ENCODE measurements at places on chromosomes 3 and 15.

DNA sequence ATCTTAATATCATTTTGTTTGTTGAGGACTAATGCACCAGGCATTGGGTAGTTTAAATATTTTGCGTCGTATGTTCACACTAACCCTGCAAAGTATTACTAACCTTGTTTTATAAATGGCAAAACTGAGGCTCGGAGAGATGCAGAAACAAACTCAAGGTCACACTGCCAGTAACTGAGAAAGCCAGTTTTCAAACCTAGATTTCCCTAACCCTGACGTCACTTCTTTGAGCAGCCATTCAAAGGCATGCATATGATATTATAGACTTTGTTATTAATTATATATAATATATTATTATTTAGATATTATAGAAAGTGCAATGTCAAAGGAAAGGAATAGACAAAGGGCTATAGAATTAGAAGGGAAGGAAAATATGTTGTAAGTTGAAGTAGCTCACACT lies 167.6 kb upstream of the EOMES start:
- no peak for DNase-seq

GRCh38 chr15:31482122-31482922 lies 155.7 kb downstream of the KLF13 start:
- DNase-seq, result no peak

- no peak for DNase-seq
Observed at GRCh38 chr3:129524081-129524480, 4.4 kb upstream of the RHO start.

- DNase-seq, result no peak
Observed at GRCh38 chr15:35559683-35560082, 13.7 kb upstream of the DPH6 start.

DNA sequence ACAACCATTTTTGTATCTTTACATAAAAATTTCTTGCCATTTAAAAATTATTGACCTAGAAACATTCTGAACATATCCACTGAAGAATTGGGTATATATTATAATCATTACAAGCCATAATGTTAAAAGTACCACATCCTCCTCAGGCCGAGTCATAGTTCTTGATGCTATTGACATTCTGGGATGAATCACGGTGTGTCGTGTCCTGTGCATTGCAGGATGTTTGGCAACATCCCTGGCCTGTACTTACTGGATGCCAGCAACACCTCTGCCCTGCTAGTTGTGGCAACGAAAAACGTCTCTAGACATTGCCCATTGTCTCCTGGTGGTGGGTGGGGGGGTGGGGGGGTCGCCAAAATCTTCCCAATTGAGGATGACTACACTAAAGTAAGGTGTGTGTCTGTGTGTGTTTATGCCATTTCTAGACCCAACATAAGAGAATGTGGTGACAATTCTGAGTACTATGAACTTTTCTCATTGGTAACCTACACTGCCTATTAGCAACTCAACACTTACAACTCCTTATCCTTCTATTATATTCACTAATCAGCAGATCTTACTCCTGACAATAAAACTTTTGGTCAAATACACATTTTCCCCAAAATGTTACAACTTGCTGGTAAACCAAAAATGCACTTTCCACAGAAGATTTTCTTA lies 471.6 kb downstream of the FOXP1 start:
- no peak for DNase-seq

DNA sequence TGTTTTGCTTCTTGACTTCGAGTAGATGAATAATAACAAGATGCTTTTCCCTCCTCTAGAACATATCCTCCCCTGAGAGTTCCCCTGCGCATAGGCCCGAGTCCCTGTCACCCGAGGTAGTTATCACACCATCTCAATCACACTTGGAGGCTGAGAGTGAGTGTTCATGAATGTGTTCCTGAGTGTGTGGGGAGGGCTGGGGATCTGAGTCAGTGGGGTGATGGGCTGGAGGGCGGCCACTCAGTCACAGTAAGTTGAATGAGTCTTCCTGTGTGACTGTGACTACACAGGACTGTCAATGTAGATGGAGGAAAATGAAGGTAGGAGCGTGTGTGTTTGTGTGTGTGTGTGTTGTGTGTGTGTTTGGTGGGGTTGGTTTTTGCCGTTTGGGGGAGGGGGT lies 71.0 kb downstream of the SETD5 start:
- DNase-seq, result no peak

DNA sequence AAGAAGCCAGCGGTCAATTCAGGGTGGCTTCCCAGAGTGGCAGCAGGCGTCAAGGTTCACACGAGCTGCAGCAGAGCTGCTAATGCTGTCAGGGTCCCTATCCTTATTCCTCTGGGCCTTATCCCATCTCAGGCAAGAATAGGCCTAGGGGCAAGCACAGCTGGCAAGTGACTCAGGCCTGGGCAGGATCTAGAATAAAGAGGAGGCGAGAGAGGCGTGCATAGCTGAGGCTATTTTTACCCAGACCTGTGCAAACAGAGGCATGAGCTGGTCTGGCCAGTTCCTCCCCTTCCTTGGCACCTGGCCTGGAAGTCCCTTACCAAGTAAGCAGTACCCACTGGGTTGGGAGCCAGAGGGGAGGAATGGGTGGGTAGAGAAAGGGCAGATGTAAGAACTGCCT lies 12.2 kb upstream of the VIPR1 start:
- DNase-seq, result no peak

DNA sequence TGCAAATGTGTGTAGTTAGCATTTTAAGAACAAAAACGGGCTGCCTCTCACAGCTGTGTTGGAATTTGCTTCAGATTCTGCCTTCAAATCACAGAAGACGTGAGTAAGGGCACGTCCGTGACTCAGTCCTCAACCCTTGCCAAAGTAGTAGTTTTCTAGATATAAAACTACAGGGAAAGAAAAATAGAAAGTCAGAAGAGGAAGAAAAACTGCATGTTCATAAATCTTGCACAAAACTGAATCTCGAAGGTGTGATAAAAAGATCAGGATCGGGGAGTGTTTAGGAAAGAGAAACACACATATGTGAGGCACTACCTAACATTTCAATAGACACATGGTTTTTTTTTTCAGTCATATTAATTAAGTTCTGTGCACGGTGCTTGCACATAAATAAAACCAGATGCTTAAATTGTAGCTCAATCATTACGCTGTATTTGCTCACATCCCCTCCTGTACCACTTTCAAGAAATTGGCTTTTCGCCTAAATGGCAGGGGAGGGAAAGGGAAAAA lies 71.7 kb downstream of the P3H2 start:
- DNase-seq, result no peak

- DNase-seq, result no peak
Observed at GRCh38 chr3:197511853-197512635, 43.7 kb downstream of the BDH1 start.

- no peak for DNase-seq
Observed at GRCh38 chr15:50278496-50278895, 13.0 kb upstream of the HDC start.

- DNase-seq, result no peak
Observed at GRCh38 chr3:86967062-86967461, 23.9 kb downstream of the VGLL3 start.

DNA sequence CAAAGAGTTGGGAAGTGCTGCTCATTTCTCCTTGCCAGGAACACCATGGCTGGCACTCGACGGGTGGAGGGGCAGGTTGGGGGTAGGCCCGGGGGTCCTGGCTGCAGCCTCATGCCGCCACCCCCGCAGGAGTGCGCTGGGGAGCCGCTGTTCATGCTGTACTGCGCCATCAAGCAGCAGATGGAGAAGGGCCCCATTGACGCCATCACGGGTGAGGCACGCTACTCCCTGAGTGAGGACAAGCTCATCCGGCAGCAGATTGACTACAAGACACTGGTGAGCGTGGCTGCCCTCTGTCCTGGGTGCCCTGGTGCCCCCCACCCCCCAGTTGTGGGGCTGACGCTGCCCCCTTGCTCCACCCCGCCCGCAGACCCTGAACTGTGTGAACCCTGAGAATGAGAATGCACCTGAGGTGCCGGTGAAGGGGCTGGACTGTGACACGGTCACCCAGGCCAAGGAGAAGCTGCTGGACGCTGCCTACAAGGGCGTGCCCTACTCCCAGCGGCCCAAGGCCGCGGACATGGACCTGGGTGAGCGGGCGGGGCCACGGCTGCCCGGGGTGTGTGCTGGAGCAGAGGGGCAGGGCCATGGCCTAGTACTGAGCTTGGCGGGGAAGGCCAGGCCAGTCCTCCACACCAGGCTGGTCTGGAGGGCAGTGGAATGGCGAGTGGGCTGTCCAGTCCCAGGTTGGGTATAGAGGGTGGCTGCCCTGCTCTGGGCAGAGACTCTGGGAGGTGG lies 45.1 kb downstream of the PLXNA1 start:
- DNase-seq, result no peak

- no peak for DNase-seq
Observed at GRCh38 chr15:91268510-91268909, 168.5 kb downstream of the SV2B start.

DNA sequence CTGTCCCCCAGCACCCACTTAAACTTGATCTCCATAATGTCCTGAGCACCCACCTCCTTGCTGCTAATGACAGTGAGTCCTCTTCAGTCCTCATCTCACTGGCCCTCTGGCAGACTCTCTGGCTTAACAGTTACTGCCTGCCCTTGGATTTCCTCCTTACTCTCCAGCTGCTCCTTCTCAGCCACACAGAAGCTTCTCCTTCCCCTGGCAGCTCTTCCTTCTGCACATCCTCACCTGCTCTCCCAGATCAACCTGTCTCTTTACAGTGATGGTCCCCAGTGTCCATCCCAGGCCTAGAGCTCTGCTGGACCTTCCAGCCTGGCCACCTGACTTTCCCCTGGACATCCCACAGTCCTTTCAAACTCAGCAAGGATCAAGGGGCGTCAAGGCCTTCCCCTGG lies 47.4 kb upstream of the SMAD3 start:
- DNase-seq, result no peak

- DNase-seq, result no peak
Observed at GRCh38 chr15:52502608-52503007, 26.1 kb downstream of the MYO5A start.

GRCh38 chr3:118963711-118964110 lies 70.9 kb downstream of the IGSF11 start:
- DNase-seq, result no peak

DNA sequence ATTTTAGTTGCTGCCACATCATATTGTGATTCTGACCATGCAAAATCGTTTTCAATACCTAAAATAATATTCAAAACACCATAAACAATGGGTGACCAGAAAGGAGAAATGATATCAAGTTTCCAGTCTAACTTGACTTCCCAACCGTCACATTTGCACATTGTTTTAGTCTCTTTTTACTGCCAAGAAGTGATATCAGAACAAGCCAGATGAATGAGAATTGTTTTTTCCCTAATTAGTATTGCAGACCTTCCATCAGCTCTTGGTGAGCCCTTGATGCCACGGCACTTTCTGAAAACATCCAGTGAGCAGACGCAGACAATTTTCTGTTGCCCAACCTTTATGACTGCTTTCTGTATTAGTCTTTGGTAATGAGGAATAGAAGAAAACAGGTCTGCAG lies 62.5 kb downstream of the SPATA16 start:
- no peak for DNase-seq

- DNase-seq, result no peak
Observed at GRCh38 chr3:128556907-128557306, 63.9 kb upstream of the GATA2 start.

DNA sequence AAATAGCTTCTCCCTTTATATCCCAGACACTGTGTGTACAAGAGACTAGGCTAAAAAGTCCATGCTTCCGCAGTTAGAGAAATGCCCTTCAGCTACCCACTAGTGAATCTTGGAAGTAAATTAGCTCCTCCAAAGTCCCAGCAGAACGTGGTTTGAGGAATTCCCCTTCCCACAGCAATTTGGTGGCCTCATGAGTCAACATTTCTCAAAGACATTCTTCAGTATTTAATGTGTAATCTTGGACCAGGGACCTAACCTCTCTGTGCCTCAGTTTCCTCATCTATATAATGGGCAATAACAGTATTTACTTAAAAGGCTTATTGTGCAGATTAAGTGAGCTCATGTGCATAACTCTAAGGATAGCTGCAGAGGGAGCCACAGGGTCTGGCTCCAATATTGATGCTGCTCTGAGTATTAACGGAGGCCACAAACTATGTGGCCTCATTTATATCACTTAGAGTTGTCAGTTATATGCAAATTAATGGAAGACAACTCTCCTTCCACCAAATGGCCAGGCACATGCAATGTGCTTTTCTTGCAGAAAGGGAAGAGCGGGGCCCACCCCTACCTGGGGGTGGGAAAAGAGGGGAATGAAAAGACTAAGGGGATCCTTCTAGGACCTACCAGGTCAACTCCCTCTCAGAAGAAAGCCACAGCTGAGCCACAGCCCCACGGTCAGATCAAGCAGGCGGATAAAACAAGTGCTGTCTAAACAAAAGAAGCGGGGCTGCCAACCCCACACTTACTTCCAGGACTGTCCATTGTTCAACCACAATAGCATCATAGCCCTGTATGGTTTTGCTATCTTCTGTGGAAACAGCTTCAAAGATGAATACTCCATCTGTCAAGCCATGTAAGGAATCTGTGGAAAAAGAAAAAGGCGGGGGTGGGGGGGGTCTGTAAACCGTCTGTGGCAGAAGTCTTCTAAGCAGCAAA lies 92.4 kb downstream of the OXNAD1 start:
- DNase-seq, result no peak

DNA sequence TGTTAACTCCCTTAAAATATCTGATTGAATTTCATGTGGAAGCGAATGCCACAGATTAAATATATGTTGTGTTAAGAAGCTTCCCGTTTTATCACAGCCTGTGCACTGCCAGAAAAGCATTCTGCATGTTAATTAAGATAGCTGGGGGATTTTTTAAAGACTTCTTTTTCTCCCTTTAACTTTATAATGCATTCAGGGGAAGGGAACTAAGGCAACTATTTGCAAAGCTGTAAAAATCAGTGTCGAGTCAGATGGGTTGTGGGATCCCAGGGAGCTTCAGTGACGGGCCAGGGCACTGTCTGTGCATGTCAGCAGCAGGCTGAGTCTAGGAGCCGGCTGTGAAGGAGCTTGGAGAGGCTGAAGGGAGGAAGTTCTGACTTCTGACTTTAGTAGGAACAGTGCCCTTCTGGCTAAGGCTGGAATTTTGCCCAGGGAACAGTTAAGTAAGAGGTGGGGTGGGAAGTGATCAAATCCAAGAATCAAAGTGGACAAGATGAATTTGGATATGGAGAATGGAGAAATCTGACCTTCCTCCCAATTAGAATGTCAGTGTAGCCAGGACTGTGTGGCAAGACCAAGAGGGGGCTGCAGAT lies 77.7 kb downstream of the ABHD5 start:
- no peak for DNase-seq

DNA sequence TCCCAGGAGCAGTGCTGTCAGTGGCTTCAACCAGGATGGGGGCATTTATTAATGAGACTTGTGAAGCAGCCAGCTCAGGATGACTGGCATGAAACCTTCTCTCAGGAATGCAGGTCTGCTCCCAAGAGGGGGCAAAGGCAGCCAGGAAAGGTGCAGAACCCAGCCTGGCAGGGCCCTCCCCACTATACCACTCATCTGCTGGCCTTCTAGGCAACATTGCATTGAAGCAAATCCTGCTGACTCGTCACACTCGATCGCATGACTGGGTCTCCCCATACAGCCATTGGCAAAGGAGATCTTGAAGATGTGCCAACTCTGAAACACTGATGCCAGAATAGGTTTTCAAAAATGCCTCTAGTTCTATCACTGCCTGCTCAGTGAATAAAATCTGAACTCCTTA lies 65.7 kb upstream of the CMTM7 start:
- no peak for DNase-seq

All from stimulated activated CD8-positive, alpha-beta memory T cell treated with anti-CD3 and anti-CD28 coated beads, Interleukin-2, amount 100 ng/mL, for 1 hour (primary cell).